LNCaP clone FGC (cell line): ENCODE measurements at places on chromosomes 4 and X.

DNA sequence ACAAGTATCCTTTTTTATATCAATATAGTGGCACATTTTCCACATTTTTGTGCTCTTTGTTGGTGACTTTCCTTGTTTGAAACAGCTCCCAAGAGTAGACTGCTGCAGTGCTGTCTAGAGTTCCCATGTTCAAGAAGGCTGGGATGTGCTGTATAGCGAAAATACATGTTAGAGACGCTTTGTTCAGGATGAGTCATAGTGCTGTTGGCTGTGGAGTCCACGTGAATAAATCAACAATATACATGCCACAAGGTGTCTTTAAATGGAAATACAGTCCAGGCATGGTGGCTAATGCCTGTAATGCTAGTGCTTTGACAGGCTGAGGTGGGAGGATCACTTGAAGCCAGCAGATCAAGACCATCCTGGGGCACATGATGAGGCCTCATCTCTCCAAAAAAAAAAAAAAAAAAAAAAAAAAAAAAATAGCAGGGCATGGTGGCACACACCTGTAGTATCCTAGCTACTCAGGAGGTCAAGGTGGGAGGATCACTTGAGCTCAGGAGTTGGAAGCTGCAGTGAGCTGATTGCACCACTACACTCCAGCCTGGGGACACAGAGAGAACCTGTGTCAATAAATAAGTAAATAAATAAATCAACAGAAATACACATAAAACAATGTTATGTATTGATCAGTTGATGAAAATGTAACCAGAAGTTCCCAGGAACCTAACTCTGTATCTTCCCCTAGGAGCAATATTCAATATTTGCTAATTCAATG, 256.8 kb upstream of the STS start:
- DNase-seq, result no peak

GRCh38 chr4:146654687-146655520, 16.2 kb downstream of the POU4F2 start:
- no peak for DNase-seq

DNA sequence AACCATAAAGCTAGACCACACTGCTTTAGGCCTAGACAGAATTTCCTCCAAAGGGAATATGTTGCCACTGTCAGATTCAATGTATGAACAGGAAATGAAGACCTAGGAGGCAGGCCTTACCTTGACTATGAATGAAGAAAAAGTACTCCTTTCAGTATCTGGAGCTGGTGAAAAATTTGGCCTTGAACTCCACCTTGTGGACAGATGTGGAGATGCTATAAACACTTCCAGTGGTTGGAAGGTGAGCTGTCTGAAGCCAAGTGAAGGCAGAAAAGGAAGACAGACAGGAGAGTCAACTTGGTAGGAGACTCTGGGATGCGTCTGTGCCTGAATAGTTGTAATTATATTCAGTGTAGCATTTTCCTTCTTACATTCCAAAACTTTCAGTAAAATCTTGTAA, 17.2 kb downstream of the SPIN3 start:
- peak; percentile 32 for DNase-seq

- no peak for DNase-seq
These were observed 50.3 kb downstream of the EFNB1 start for GRCh38 chrX:68878977-68879645.

DNA sequence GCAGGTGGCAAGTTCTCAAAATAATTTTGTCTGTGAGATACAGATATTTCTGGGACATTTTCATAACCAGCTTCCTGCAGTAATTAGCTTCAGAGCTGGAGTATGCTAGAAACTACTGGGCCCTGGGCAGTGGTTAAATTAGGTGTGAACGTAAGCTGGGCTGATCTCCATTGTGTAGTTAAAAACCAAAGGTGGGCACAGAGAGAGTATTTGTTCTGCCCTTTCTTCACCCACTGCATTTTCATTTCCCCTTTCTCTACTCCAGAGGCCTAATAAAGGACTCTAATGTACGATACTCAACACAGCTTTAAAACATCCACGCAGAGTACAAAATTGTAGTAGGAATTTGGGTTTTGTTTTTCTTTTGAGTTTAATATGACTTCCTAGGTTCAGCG, 252.7 kb downstream of the SPRY1 start:
- DNase-seq, result no peak

GRCh38 chr4:179989975-179990374, 2253.2 kb upstream of the TENM3 start:
- no peak for DNase-seq

GRCh38 chrX:38656350-38656915, 95.1 kb downstream of the TSPAN7 start:
- no peak for DNase-seq

- no peak for DNase-seq
These were observed 29.7 kb downstream of the SLIT2 start for GRCh38 chr4:20281453-20281852.

DNA sequence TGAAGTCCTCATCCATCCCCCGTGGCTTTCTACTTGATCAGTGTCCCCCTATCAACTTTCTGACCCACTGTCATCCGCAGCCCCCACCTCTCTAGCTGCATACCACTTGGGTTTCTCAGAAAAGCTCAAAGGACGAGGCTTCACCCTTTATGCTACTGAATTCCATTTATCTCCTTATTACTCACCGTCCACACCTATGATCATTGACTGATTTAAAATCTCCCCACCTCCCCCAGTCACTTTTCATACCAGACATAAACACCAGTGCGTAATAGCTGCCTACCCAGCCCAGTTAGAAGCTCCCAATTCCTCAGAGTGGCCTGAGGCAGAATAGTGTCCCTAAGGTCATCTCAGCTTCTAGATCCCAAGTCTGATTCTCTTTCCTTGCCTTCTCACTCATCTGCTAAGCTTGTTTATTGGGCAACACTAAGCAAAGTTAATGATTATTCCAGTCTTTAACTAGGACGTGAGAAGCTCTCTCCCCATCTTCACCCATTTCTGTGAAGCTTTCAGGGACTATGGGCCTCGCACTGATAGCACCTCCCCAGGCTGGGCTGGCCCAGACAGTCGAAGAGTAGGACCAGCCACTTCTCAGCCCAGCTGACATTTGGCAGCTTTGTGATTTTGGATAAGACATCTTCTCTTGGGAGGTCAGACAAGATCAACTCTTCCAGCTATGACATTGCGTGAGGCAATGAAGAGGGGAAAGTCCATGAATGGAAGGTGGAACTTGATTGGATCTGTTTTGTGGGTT, 7.2 kb upstream of the DDX60L start:
- no peak for DNase-seq

DNA sequence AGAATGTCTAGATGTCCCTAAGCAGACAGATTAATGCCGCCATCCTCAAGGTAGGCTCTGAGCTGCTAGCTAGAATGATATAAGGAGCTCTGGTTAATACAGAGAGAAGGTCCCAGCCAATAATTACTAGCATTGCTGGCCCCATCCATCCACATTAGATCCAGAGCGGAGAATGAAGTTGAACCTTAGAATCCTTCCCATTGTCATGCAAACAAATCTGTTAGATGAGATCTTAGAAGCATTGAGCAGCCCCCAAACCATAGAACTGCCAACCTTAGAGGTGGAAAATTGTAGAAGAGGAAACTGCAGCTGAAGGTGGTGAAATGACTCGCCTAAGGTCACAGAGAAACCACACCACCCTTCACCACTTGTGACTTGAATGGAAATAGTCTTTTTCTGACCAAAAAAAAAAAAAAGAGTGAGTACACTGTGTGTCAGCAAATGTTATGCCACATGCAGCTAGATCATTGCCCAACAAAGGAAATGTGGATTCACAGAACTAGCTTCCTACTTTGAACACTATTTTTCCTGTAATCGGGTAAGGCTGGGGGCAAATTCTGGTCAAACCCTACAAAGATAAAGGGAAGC, 162.1 kb downstream of the SMIM20 start:
- no peak for DNase-seq

DNA sequence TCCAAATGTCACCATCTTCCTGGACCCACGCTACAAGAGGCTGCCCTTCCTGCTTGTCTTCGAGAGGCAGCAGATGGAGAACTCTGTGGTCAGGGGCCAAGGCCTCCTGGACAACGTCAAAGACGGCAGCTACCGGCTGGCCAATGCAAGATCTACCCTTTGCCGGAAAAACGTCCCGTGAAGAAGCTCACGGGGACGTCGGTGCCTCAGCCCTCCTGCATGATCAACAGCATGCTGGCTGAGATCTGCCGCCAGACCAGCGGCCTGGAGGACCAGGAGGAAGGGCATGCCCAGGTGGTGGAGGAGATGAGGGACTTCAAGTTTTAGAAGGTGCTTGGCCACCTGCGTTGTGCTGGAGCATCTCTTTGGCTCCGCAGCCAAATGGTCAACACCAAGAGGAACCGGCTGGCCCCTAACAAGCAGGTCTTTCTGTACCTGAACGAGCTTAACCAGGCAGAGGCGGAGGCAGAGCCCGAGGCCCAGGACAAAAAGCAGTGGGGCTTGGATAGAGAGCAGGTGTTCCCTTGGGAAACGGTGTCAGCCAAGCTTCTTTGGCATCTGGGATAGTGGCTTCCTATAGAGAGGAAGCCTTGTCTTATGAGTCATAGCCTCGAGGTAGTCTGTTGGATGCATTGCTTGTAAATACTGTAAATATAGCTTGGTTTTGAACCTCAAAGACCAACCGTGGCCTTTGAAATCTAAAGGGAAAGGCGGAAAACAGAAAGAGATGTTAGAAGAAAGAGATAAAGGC, 94.8 kb upstream of the ELOVL6 start:
- no peak for DNase-seq

DNA sequence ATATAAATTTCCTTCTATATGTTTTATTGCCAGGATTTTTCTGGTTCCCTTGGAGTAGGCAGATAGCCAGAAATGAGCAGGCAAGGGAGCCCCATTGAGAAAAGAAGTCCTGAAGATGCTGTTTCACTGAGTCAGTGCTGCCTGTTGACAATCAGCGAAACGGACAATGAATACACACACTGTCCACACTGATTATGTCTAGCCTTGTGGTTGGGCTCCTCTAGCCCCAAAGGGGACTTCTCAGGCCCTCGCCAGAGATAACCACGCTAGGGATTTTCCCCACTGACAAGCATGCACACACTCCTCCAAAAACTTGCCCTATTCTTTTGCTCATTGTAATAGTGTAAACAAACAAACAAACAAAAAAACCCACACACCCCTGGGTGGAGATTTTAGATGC, 369.3 kb downstream of the DMD start:
- DNase-seq, result no peak

DNA sequence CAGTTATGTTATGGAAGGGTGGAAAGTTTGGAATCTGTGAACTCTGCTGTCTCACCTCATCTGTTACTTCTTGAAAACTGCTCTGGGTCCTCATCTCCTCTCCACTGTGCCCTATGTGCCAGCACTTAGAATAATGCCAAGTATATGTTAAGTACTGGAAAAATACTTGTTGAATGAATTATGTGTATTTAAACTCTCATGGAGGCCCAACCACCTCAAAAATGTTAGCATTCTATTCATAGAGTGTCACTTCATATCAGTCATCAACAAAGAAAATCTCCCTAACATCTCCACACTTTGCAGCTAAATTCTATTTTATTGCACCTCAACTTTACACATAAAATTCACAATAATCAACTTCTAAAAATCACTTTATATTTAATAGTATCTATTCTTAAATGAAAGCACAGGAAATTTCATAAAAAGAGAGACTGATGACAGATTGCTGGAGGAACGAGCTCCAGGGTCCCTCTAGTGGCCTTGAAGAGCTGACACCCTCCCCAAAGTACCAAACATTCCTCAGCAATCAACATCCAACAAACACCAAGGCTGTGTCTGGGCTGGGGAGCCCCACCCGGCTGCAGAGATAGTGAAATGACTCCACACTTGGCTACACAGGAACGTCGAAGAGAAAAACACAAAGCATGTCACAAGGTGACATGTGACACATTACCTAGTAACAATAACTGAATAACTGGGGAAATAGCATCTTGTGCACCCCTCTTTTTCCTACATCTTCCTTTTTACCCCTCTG, 45.8 kb downstream of the SLC39A8 start:
- DNase-seq, result no peak

DNA sequence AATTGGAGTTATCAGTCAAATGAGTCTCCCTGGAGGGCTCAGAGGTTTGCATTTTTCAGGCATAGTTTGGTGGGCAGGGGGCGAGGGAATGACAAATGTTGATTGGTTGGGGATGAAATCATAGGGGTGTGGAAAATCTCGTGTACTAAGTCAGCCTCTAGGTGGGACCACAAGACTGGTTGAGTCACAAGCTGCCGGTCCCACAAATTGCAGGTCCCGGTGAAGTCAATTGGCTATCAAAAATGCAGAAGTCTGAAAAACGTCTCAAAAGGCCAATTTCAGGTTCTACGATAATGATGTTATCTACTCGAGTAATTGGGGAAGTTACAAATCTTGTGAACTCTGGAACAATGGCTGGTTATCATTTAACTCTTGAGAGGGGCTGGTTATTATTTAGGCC, 98.8 kb upstream of the DHX15 start:
- no peak for DNase-seq

- no peak for DNase-seq
These were observed 8.0 kb downstream of the SLC9B1 start for GRCh38 chr4:103011378-103012025.

GRCh38 chr4:87270144-87270543, 49.7 kb upstream of the KLHL8 start:
- peak; percentile 46 for DNase-seq

DNA sequence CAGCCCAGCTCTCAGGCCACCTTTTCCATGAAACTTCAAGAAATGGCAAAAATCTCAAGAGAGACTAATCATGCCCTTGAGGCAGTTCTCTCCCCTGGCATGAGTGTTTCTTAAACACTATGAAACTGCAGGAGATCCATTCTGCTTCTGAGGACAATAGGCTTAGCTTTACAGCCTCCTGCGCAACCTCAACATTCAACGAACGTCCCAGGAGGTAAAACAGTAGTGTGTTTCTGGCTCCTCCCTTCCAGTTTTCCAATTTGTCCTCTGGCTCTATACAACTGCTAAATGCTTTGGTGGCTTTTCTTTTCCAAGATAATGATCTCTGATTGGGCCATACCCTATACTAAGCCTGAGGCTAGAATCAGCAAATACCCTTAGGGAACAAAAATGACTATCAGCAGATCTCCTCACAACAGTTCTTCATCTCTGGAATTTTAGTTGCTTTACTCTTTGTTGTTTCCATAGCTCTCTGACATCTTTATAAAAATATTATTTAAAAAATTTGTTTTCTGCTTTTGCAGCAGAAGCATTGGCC, 87.0 kb upstream of the FAT1 start:
- DNase-seq, result no peak

GRCh38 chr4:53905276-53905940, 159.0 kb downstream of the CHIC2 start:
- no peak for DNase-seq

- DNase-seq, result no peak
These were observed 54.5 kb downstream of the ASB9 start for GRCh38 chrX:15215366-15215765.

DNA sequence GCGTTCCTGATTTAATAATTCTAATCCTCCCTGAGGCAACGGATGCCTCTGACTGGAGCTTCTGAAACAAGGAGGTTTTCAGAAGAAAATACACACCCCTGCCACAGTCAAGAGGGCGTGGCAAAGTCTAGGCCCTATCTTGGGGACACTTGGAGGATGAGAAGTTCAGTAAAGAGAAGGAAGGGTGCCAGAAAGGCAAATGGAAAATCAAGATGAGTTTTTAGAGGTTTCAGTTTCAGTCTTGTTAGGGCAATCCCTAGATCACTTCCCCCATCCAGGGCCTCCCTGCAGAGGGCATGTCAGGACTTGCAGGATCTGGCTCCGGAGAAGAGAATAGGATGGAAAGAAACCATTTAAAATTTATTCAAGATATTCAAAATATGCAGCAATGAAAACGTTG, 28.5 kb upstream of the FGF2 start:
- DNase-seq, result no peak

- no peak for DNase-seq
These were observed 151.3 kb upstream of the KCNIP4 start for GRCh38 chr4:22099896-22100295.
